ENCODE measurements at places on chromosomes 1 and 21.

GRCh38 chr1:183734543-183735036 is 70.3 kb upstream of the RGL1 start:
- DNase-seq, result peak; percentile 85

DNA sequence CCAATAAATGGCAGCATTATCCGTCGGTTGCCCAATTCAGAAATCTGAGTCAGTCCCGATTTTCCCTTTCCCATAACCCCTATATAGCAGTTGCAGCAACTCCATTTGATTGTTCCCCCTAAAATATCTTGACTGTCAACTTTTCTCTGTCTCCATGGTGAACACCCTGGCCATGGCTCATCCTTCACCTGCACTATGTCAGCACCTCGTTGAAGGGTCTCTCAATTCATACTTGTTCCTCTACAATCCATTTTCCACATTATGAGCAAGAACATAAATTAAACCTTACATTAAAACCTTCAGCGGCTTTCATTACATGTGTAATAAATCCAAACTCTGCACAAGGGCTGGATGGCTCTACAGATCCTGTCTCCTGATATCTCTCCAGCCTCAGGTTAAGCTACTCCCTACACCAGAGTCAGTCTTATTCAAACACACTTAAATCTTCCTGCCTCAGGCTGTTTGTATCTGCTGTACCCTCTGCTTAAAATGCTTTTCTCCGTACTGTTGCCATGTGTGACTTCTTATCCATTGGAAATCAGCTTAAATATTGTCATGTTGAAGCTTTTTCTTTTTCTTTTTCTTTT is 87.3 kb downstream of the BACH1 start:
- no peak for DNase-seq

- no peak for DNase-seq
Observed at GRCh38 chr1:4658643-4659628, 4.5 kb downstream of the AJAP1 start.

GRCh38 chr1:78831731-78832360 is 174.7 kb downstream of the ADGRL4 start:
- no peak for DNase-seq

GRCh38 chr1:201450721-201451291 is 18.2 kb downstream of the PHLDA3 start:
- peak; percentile 40 for DNase-seq

DNA sequence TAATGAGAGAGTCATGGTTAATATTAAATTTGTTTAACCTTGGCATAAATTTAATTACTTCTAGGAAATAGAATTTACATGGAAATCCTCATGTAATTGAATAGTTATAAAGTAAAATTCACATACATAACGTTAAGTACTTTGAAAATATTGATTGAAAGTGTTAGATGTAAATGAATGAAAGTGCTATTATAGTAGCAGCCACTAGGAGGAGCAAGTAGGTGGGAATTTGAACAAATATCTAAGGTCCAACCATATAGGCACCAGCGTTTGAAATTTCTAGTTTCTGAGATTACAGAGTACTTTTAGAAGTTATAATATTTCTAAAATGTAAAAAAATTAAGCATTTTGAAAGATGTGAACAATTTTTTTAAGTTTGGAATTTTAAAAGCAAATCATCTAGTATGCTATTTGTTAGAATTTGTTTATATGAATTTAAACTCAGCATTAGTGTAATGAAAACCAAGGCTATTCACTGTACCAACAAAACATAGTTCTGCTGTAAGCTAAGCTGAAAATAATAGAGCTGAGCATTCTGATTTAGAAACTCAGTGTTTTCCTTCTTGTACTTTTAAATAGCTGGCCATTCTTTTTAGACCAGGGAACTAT is 3.3 kb downstream of the B3GALT2 start:
- DNase-seq, result no peak
